AG08395 (cell line): ENCODE measurements at places on chromosomes 1 and 21.

- peak; percentile 6 for DNase-seq
Observed at GRCh38 chr1:65232461-65232990, 76.8 kb upstream of the DNAJC6 start.

GRCh38 chr1:67650061-67650460 is 34.9 kb upstream of the GADD45A start:
- DNase-seq = peak; percentile 5

GRCh38 chr1:206116873-206117150 is 376 bp downstream of the AVPR1B start:
- DNase-seq = no peak

DNA sequence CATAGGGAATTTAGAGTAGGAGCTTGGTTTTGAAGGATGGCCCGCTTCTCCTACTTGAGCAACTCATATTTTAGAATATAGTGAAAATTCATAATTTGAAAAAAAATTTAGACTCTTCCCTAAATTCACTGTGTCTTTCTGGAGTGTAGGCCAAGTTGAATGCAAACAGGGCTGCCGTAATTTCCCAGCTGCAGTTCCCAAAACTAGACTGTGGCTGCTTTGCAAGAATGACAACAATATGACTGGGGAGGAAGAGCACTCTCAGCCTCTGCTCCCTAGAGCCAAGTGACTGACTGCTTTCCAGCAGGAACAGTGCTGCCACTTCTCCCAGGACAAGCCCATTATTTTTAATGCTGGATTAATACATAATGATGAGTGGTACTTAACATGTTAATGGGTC is 209.0 kb downstream of the RHOU start:
- DNase-seq = no peak

DNA sequence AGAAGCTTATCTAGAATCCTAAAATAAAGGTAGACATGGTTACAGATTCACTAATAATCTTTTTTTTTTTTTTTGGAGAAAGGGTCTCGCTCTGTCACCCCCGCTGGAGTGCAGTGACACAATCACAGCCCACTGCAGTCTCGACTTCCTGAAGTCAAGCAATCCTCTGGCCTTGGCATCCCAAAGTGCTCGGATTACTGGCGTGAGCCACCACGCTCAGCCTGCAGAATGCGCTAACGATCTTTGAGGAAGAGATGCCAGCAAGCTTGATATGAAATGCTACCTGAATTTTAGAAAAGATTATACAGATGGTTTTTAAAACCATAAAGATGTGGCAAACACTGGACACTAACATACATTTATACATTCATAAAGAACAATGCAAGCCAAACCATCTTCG is 4.1 kb upstream of the GNPAT start:
- DNase-seq = no peak

DNA sequence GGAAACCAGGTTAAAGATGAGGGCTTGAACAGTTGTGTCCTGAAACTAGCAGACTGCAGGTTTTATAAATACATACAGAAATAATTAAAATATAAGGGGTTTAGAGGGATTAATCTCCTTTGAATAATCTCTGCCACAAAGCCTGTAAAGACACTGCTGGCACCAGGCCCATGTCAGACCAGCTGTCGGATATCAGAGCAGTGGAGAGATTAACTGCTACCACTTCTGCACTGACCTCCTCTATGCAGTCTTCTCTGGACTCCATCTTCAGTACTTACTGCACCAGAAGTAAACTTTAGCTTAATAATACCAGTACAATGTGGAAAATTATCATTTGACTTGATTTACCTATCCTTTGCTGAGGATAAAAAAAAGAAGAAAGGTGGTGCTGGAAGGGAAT is 128.6 kb downstream of the LHX4 start:
- no peak for DNase-seq

GRCh38 chr1:218967254-218967653 is 206.4 kb upstream of the LYPLAL1 start:
- no peak for DNase-seq

GRCh38 chr1:205325334-205325884 is 3.9 kb upstream of the NUAK2 start:
- DNase-seq = peak; percentile 82

DNA sequence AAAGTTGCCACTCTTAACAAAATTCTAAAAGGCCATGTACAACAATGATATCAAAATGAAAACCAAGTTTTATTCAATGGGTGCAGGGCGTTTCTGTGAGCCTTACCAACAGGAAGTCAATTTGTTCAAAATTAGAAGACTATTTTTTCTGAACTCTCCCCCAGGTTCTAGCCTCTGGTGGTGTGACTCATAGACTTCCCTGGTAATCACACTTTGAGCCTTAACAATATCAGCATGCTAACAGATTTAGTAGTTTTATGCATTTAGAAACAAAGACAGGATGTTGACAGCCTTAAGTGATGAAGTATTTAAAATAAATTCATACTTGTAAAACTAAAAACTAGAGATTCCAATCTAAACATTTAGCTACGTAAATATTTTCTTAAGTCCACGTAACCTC is 88.4 kb downstream of the LRRC8C start:
- DNase-seq = peak; percentile 24

DNA sequence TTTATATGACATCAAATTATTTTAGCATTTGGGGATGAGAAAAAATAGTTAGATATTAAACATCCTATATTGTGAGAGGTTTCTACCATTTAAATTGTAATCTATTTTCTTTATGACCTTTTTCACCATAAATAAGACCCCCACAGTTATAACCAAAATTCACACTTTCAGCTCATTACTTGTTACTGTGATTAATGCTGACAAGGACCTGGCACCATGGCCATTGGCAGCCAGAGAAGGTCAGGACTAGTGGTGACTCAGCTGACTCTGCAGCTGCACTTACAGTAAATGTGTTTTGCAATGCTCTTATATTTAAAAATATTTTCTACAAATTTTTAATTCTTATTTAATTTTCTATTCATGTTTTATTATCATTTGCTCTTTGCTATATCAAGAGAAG is 133.3 kb upstream of the C1orf105 start:
- DNase-seq = peak; percentile 66

GRCh38 chr1:152151646-152152045 is 7.4 kb downstream of the RPTN start:
- peak; percentile 25 for DNase-seq
